Activated CD4-positive, alpha-beta T cell treated with anti-CD3 and anti-CD28 coated beads for 24 hours (primary cell): ENCODE measurements at places on chromosomes 1 and 21.

DNA sequence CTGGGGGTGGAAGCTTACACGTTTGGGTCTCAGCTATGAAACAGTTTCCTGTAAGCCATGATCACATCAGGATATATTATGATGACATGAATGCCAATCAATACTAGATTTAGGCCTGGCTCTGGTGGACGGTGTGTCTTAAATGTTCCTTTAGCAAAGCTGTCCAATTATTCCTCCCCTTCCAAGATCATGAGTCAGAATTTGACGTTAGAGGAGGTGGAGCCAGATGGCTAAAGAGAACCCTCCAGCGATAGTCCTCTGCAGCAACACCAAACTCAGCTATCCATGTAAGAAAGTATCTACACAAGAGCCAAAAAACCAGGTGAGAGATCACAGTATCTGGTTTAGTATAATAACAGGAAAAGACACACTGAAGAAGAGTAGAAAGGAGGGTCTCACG lies 47.8 kb downstream of the PACC1 start:
- no peak for DNase-seq

- DNase-seq, result no peak
These were observed 178.4 kb upstream of the UBE2U start for GRCh38 chr1:64025051-64025450.

DNA sequence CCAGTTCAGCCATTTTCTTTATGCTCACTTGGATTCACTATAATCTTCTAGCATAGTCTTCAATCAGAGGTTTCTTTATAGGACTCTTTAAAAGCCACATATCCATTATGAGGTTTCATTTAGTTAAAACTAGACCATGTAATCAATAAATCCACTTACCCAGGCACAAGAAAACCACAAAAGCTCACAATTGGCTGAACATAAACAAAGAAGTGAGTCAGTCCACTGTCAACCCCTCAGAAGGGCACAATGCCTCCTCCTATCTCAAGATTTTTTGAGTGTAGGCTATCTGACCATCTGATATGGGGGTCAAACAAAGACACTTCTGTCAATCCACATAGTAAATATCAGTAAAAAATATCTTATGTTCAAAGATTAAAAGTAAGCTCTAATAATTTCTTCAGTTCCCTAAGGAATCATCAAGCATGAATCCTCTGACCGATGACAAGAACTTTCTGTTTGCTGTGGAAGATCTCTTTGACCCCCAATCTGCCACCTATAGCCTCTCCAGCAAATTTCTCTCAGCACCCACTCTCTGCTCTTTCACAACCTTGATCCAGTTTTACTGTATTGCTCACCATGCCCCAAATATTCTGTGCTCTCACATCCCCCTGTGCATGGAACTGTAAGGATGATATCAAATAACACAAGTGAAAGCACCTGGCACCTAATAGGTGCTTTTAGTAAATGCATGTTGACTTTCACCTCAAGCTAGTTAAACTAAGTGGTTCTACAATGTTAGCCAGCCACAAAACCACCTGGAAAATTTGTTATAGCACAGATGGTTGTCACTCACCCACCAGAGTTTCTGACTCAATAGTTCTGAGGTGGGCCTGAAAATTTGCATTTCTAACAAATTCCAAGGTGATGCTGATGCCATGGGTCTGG lies 16.7 kb downstream of the RAB3B start:
- DNase-seq, result no peak

GRCh38 chr1:156075162-156075561 lies 7.1 kb downstream of the MEX3A start:
- no peak for DNase-seq

DNA sequence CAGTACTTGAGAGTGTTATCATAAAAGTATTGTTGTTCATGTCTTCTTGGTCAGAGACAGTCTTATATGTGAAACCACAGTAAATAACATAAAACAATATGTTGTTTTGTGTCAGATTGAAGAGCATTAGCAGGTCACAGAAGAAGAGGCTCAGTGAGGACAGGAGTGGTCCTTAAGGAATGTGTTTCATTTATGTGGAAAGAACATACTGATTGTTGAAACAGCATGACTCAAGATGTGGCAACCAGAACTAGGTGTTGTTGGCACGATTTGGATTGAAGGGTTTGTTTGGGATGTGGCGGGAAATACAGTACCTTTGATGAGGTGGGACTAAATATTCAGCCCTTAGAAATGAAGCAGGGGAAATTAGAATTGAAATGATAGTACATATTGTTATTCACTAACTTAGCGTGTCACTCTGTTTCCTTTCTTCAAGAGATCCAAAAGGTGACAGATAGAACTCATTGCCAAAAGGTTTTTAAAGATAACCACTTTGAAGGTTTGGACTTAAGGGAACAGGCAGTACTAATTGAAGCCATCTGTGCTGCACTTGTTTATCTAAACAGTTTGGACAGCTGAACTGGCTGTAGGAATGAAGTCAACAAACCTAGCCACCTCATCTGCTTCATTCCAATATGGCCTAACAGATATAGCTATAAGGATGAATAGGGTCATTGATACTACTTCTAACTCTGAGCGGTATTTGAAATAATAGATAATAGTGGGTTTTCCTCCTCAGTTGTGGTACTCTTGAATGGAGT lies 14.4 kb downstream of the RALGPS2 start:
- no peak for DNase-seq

DNA sequence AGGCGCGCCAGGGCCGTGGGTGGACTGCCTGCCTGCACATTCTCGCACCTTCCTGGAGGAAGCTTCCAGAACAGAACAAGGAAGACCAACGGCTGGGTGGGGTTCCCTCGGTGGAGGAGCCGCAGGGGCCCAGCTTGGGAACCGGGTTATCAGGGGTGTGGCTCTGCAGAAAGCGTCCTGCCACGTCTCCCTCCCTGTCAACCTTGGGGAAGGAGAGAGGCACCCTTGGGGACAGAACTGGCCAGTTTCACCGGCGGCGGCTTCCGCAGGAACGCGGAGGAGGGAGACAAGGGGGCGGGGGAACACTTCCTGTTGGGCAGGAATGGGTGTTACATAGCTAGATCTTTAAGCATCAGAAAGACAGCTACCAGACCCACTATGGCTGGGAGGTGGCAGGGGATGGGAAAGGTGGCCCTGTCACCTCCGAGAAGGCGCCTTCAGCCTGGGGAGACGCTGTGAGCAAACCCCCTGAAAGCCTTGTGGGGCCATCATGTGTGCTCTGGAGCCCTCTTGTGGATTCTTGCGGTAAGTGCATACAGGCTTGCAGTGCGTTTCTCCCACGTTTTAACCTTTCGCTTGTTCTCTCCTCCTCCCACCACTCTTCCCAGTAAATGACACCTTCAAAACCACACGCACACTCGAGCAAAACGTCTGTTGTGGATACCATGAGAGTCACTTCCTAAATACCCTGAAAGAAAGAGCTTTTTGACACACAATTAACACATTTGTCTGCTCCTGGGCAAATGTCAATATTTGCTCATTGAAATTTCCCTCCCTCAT lies 3.8 kb upstream of the PLEKHA6 start:
- peak; percentile 65 for DNase-seq

GRCh38 chr21:46078978-46079351 lies 18.9 kb upstream of the COL6A2 start:
- DNase-seq, result no peak

- DNase-seq, result no peak
These were observed 1.7 kb upstream of the WNT9A start for GRCh38 chr1:227949341-227949921.

DNA sequence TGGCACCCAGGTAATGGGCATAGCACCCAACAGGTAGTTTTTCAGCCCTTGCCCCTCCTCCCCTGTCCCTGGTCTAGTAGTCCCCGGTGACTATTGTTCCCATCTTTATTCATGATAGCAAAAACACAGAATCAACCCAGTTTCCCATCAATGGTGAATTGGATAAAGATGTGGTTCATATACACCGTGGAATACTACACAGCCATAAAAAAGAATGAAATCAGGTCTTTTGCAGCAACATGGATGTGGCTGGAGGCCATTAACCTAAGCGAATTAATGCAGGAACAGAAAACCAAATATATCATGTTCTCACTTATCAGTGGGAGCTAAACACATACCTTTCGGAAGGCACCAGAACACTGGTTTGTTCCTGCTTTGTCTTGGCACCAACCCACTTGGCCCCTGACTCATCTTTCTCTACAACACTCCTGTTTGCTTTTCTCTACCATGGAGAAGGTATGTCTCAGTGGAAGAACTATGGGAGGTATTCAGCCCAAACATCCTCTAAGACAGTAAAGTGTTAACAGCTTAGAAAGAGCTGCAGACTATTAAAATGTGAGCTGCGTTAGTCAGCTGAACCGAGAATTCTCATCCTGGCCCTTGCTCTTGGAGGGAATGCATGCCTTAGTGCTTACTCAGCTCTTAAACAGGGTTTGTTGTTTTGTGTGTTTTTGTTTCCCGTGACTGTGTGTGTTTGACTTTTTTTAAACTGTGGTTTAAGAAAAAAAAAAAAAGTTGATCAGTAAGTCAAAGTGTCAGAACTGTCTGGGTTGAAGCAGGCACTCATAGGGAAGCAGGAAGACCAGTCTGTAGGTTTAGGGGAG lies 203.0 kb downstream of the TOMM20 start:
- no peak for DNase-seq

DNA sequence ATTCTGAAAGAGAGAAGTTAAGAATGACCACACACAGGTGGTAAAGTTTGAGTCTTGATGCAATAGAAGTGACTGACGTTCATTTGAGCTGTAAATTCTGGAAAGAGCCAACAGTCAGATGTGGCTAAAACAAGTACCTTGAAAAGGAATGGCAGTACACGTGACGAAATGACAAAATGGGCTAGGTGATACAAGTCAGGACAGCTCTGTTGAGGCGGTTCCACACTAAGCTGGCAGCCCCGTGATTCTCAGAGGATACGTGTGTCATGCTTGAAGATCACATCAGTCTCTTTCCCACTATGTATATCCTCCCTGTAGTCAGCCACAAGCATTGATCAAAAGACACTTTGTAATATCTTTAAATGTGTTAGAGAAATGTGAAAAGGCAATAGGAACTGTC lies 881.3 kb upstream of the ADGRL2 start:
- no peak for DNase-seq

GRCh38 chr1:180675586-180675985 lies 43.8 kb downstream of the XPR1 start:
- no peak for DNase-seq

- DNase-seq, result no peak
These were observed 13.8 kb downstream of the SLC35E2B start for GRCh38 chr1:1678581-1679380.

- DNase-seq, result no peak
These were observed 10.1 kb downstream of the NEK7 start for GRCh38 chr1:198166900-198167299.

- no peak for DNase-seq
These were observed 108.7 kb downstream of the ENAH start for GRCh38 chr1:225544263-225544662.

DNA sequence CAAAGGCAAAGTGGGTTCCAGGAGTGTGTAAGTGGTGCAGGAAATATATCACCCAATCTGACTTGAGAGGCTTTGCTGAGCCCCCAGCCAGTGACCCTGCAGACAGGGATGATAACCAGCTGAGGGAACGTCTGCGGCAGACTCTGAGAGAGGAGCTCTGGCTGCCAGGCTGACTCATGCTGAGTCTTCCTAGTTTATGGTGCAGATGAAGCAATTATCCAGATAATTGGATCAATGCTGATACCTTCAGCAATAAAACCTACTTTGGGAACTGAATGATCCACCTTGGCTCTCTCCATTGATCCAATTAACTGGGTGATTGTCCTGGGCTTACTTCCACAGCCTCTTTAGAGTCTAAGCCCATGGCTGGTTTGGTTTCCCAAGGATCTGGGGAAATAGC lies 7.3 kb downstream of the C8B start:
- DNase-seq, result no peak

GRCh38 chr1:194473766-194474165 lies 1287.4 kb upstream of the B3GALT2 start:
- DNase-seq, result no peak

- DNase-seq, result no peak
These were observed 57.6 kb downstream of the RUNX1 start for GRCh38 chr21:34991366-34991957.

DNA sequence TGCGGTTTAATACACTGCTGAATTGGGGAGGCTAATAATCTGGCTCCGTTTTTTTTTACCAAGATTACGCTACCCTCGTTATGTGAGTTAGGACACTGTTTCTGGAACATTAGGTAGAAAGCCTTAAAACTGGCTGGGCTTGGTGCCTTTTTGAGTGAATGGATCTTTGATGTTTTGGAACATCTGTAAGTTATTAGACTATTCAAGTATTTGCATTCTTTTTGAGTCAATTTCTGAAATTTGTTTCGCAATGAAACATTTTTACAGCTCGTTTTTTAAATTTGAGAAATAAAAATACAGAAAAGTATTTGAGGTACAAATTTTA lies 106.9 kb downstream of the LTN1 start:
- DNase-seq, result no peak

- no peak for DNase-seq
These were observed 23.6 kb upstream of the ARHGEF10L start for GRCh38 chr1:17515902-17516301.

GRCh38 chr1:46131712-46132528 lies 509 bp downstream of the PIK3R3 start:
- no peak for DNase-seq

DNA sequence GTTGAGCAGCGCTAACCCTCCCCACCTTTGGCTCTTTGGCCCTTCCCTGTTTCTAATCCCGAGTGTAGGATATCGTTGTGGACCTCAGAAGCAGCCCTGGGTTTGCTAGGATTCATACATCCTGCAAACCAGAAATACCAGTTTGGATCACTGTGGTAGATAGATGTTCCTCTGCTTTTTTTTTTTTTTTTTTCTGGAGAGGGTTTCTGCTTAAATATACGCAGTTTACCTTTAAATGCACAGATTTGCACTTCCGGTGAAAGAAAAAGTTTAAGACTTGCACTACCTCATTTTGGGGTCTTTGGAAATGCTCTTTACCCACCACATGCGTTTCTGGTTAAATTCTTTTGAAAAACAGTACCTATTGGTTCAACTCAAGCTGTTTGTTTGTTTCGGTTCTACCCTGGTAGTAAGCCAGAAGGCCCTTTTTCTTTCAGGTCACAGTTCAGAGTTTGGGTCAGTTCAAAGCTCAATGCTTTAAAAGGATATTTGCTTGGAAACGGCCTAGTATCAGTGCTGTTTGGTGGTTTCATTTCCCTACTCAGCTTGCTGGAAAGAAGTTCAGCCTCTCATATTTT lies 908 bp downstream of the DDI2 start:
- no peak for DNase-seq

- no peak for DNase-seq
These were observed 36.5 kb downstream of the ARHGEF10L start for GRCh38 chr1:17575797-17576518.
